ENCODE measurements at places on chromosomes 11 and 22. TPM values are rescaled to one million over a fixed set of nuclear protein-coding genes. Genes with fewer than 3 reads are reported as not detected.
A peak's percentile ranks its signal among the peaks of the same experiment; 100 is the strongest.

DNA sequence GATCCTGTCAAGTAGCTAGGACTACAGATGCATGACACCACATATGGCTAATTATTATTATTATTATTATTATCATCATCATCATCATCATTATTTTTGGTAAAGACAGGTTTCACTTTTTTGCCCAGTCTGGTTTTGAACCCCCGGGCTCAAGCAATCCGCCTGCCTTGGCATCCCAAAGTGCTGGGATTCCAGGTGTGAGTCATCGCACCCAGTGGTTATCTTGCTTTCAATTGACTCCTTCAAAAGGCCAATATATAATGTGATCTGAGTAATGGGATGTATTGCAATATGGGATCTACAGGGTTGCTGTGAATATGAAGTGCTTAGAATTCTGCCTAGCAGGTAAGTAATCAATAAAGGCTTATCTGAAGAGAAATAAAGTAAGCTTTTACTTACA, 221.2 kb downstream of the SBF2 start:
- DNase-seq = no peak

DNA sequence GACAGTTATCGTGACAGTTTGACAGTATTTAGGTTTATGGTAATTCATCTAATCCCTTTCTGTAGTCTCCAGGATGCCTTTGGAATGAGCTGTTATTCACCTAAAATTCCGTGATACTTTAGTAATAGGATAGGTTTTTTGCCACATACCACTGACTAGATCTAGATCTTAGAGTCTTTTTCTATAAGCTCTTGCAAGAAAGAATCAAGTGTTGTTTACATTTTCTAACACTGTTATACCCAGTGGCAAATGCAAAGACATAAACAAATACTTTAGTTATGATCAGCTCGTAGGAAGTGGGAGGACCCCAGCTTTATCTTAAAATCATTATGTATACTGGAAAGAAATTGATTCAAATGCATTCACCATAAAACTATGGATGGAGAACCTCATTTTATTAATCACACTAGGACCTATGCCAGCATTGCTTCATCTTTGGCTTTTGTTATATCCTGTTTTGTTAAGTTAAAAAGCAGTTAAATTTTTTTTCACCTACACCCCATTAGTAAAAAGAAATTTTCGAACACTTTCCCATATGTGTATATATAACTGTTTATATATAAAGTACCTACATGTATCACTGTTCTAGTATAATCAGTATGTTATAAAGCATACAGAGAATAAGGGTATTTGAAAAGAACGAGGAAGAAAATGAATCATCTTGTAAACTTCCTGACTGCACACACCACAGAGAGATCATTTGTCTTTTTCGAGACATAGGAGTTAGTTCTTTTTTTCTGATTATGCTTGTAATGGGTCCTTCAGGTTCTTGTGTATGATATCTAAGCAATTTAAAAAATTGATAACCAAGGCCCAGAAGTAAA, 60.9 kb downstream of the PDHX start:
- DNase-seq = no peak

DDIAS gene
- total RNA-seq = 16.2 TPM

DNA sequence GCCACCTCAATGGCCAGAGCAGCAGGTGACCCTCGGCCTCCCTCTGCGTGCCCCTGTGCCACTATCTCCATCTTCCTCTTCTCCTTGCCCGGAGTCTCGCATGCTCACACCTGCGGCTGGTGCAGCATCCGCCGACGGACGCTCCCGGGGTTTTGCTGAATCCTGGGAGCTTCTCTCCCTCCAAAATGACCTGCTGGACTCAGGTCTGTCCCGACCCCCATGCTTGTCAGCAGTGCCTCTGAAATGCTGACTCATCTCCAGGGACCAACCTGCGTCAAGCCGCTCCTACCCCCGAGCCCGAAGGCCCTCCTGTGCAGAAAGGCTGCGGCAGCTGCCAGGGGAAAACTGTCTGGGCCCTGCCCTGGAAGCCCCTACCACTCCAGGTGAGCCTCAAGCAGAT, 58.4 kb downstream of the CELSR1 start:
- DNase-seq = no peak

- no peak for DNase-seq
These were observed 2.6 kb downstream of the LIPT2 start for GRCh38 chr11:74490941-74491340.

DNA sequence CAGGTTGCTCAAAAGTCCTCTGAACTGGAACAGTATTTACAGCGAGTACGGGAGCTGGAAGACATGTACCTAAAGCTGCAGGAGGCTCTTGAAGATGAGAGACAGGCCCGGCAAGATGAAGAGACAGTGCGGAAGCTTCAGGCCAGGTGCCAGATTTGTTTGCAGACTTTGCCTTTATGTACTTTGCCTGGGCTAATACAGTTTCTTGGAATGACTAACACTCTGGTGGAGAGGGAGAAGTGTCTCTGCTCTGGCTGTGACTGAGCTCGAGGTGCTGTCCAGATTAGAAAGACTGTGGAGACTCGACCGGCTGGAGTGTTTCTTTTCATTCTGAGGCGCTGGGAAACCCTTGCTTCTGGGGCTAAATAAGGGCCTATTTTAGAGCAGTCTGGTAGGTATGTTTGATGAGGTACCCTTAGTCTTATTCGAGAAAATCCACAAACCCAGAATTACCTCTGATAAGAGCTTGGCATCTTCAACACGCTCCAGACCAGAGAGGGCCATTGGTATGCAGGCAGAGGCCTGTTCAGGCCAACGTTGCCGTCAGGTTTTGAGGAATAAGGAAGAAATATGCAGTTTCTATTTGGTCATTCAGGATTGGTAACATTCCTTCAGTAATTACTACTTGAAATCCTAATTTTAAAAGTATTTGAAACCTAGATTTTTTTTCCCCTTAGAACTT, 76.5 kb downstream of the SWAP70 start:
- DNase-seq = no peak

DNA sequence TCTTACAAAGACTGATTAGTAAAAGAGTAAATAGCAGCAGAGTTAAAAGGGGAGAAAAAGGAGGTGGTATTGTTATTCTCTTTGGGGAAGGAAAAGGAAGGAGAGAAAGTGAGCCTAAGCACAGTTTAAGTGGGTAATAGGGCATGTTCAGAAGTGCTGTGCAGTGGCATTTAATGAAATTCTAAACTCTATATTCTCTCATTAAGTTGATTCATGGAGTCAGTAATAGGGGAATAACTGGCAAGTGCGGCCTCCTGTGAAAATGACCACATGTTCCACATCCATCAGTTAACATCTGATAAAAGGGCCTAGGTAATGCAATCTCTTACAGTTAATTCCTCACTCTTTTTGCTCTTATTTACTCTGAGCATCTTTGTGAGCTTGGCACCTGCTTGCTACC, 516.7 kb downstream of the JRKL start:
- DNase-seq = no peak

SOX6 gene
- not detected for total RNA-seq

APOA4 gene
- not detected for total RNA-seq

RAB36 gene
- not detected for total RNA-seq

GRCh38 chr11:80024119-80024518, 583.3 kb upstream of the TENM4 start:
- DNase-seq = no peak

CHRM1 gene
- not detected for total RNA-seq

PARVG gene
- total RNA-seq = 55.5 TPM

DNA sequence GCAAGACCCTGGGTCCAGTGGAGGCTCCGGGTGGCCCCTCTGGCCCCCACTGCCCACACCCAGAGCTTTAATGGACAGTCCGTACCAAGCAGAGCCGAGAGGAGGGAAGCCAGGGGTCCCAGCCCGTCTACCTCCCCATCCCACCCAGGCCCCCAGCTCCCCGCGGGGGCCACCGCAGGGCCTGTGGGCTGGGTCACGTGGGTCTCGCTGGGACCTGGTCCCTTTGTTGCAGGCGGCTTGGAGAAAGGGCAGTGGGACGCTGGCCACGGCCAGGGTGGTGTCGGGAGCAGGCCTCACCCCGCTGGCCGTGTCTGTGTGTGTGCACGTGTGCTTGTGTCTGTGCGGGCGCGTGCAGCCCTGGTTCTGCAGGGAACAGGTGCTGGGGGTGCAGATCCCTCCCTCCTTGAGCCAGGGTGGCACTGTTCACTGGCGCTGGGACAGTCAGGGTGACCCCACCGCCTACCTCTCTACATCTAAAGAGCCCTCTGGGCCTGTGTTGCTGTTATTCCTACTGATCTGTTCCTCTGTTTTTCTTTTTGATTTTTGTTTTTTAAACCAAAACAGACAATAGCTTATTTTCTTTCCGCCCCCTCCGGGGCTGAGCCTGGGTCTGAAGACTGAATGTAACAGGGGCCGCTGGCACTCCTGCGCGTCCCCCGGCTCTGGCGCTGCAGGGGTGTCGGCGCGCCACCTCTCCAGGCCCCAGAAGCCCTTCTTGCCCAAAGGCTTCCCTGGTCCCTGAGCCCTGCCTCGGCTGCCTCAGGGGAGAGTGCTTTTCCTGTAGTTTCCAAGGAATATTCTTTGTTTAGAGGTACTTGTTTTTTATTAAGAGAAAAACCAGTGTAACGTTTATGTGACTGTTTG, 20.1 kb upstream of the TMEM191C start:
- peak; percentile 50 for DNase-seq

GGTLC3 gene
- total RNA-seq = not detected

OR4D5 gene
- not detected for total RNA-seq

CCDC87 gene
- 0.50 TPM for total RNA-seq

- DNase-seq = no peak
These were observed 628.8 kb upstream of the ANO5 start for GRCh38 chr11:21564095-21564494.

DNA sequence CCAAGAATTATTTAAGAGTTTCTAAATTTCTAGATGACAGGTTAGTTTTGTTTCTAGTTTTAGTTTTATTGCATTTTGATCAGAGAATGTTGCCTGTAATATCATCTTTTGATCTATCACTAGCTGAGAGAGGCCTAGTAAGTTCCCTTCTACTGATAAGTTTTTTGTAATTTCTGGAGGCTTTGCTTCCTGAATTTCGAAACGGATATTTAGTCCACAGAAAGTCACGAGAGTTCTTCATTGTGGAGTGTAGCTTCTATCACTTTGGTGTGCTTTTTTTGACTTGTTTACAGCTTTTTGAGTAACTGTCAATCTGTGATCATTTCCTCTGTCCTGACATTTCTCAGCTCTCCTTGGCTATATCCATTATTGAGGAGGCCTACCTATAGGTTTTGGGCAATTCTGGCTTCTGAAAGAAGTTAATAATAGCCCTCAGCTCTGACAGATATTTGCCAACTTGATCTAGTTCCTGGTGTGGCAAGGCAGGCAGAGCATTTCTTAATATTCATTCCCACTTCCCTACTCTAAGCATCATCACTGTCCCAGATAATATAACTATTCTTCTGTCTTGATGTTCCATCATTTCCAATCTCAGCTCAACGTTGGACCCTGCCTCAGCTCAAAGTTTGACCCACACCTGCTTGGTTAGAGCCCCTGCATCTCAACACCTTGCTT, 171.3 kb downstream of the BLID start:
- no peak for DNase-seq

MS4A7 gene
- total RNA-seq = not detected

DNA sequence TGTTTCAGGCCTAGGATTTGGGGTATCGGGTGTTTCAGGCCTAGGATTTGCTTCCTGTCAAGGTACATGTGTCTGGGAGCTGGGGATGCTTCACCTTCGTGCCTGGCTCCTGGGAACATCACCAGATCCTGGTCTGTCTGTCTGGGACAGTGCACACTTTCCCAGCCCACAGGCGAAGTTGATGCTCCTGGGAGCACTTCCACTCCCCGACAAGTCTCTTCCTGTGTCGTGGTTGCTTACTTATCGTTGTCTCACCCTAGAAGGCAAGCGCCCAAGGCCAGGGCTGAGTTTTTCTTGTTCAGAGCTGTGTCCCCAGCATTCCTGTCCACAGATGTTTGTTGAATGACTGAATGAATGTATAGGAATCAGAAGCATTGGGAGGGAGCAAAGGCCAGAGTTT, 71.5 kb downstream of the LINC01488 start:
- no peak for DNase-seq

DNA sequence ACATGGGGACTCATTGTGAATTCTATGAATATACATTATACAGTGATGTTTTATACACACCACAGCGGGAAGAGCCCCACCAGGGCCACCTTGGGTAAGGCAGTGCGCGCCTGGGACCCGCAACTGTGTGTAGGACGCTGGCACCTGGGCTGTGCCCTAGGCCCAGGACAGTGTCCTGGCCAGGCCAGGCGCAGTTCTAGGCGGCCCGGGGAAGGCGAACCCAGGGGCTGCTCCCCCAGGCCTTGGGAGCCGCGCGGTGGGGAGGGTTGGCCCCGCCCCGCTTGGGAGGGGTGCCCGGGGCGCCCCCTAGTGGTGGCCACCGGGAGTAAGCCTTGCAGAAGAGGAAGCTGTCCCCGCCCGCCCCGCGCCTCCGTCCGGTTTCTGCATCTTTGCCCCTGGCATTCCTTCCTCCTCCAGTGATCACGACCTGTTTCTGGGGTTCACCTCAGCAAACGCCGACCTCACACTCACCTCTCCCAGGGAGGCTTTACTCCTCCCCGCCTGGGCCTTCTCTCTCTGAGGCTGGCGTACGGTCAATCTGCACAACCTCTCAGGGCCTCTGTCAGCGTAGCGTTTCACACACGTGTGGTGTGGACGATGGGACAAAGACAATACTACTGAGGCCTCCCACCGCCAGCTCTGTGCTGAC, 9.5 kb upstream of the EHD1 start:
- DNase-seq = peak; percentile 96

- no peak for DNase-seq
These were observed 17.2 kb upstream of the C1QTNF4 start for GRCh38 chr11:47611348-47611794.

DNA sequence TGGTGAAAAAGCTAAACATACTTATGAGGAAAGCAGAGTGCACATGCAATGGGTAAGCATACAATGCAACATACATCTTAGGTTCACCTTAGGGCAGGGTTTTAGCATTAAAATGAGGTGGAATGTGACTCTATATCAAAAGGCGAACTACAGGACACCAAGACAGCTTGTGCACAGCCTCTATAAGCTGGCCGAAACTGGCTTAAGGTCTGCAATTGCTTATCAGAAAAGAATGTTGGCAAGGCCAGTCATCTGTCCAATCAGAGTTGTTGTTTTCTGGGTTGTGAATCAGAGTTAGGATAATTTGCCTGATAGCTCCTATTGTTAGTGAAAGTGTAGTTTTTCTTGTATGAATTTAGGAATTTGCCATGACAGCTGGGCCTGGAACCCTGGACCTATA, 76.5 kb downstream of the LRRC4C start:
- no peak for DNase-seq

EPS8L2 gene
- total RNA-seq = 34.1 TPM
